ENCODE measurements at places on chromosomes 2 and 18. TPM values are rescaled to one million over a fixed set of nuclear protein-coding genes. Genes with fewer than 3 reads are reported as not detected.

DNA sequence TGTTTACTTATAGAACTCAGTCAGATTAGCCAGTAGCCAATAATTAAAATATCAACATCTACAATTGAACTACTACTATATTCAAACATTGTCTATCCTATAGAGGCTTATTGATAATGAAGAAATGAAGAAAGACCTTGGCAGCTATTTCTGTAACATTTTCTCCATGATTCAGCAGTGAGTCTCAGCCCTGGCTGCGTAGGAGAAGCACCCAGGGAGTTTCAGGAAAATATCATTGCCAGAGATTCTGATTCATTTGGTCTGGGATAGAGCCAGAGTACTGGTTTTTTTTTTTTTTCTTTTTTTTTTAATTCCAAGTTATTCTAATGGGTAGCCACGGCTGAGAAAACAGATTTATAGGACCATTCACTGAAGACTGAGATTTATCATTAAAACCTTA is 404.8 kb downstream of the TXNL1 start:
- DNase-seq: no peak

STPG4 gene
- total RNA-seq: 0.26 TPM

DNA sequence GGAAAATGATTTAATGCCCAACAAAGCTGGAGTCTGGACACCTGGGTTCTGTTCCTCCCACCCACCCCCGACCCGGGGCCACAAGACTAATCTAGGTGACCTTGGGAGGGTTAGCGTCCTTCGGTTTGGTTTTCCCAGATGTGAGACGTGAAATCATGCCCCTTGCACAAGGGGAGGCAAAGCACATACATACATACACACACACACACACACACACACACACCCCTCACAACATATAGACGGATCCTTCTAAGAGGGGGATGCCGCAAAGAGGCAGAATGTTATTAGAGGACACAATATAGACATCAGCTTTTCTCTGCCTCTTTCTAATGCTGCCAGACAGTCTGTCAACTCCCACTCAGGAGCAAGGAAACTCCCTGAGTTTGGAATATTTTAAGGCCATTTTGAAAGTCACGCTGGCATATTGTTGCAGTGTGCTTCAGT is 616 bp upstream of the RBMS1 start:
- peak; percentile 32 for DNase-seq

- DNase-seq: no peak
Observed at GRCh38 chr2:68043695-68044094, 19.1 kb downstream of the C1D start.

DNA sequence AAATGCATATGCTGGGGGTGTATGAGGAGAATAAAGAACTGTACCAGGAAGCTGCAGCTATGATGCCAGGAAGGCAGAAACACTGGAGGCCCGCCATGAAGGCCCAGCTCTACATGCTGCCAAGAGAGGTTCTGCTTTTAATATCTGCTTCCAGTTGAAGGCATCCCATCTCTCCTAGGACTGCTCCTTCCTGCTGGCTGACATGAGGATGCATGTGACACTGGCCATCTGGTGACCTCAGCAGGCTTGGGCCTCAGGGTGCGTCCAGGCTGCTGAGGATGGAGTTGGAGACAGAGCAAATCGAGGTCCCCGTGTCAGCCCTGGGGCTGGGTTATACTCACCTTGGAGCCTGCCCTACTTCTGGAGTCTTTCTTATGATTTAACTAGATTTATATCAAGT is 49.0 kb downstream of the PSMG2 start:
- no peak for DNase-seq

CHRNG gene
- total RNA-seq: not detected

DNA sequence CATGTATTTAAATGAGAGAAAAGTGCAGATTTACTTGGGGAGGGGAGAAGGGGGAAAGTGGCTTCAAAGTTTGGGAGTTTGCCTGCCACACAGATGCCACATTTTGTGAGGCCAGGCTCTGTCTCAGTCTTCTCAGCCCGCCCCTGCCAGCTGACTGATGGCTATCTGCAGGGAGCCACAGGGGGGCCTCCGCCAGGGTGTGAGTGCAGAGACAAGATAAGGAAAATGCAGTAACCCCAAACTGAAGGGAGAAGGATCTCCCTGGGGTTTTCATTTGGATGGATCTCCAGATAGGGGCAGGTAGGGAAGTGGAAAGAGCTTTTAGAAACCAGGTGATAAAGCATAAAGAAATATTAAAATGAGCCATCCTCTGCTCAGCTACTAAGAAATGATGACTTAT is 128.8 kb downstream of the ZNF521 start:
- no peak for DNase-seq

- no peak for DNase-seq
Observed at GRCh38 chr18:49029628-49030027, 78.9 kb upstream of the SMAD7 start.

GRCh38 chr2:230048010-230048671 is 20.6 kb downstream of the SLC16A14 start:
- no peak for DNase-seq

TPRKB gene
- total RNA-seq: 68.5 TPM

DNA sequence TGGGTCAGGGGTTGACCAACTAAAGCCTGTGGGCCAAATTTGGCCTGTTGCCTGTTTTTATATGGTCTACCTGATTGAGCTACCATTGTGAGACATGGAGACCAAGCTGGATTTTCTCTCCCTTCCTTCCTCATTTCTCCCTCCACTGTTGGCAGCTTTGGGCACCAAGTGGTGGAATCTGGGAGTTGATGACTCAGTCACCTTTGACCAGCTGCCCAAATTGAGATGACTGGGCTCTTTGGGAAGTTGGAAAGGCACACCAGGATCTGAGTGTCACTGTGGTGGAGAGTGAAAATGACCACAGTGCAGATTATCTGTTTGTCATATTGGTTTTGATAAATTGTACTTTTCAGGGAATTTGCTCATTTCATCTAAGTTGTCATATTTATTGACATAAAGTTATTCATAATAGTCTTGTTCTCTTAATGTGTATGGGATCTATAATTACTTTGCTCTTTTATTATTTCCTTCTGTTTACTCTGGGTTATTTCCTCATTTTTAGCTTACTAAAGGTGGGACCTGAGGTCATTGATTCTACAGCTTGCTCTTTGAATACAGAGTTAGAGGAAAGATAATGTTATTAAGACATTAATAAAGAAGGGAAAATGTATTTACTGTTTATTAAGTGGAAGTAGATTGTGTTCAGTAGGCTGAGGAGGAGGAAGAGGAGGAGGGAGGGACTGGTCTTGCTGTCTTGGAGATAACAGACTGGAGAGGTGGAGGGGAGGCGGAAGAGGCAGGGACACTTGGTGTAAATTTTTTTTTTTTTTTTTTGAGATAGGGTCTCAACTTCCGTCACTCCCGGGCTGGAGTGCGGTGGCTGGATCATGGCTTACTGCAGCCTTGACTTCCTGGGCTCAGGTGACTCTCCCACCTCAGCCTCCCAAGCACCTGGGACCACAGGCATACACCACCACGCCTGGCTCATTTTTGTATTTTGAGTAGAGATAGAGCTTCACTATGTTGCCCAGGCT is 31.8 kb downstream of the AGFG1 start:
- peak; percentile 32 for DNase-seq
